Stimulated activated CD4-positive, alpha-beta T cell treated with anti-CD3 and anti-CD28 coated beads, Interleukin-1b, Interleukin-23, amount 100 ng/mL, for 4 hours (primary cell): ENCODE measurements at places on chromosomes 11 and 22.

- no peak for DNase-seq
Measured at GRCh38 chr11:95559899-95560298, 229.7 kb downstream of the FAM76B start.

DNA sequence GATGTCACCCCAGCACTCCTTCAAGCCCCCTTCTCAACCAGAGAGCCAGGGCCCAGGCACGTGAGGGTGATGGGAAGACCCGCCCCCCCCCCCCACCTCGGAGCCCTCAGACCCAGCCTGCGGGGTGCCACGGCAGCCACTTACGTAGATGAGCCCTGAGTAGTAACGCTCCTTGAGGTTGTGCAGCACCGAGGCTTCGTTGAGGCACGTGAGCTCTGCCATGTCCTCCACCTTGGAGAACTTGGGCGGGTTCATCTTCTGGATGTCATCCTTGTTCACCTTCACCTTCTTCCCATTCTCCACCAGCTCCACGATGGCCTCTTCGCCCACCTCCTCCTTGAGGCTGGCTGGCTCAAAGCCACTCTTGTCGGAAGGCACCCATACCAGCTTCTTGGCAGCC is 39.0 kb downstream of the MYH9 start:
- no peak for DNase-seq

- DNase-seq, result no peak
Measured at GRCh38 chr11:125903711-125904659, at the start of gene DDX25. TSS of gene DDX25 (plus strand) at chr11:125904508. CDS start at chr11:125904518, 10 bp downstream.

DNA sequence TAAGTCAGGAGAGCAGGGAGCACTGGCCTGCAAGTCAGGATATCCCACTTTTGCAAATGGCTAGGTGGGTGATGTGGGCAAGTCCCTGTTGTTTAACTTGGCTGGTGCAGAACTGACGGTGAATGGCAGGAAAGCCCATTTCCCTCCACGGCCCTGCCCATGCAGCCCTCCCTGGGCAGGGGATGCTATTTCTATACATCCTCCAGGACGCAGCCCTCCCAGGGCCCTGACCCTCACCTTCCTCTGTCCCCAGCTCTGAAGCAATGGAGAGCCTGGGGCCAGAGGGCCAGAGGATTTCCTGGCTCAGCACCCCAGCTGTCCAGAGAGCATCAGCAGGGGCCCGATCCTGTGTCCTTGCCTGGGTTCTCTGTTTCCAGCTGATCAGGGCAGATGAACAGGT is 91.3 kb downstream of the TSPAN18 start:
- no peak for DNase-seq

GRCh38 chr11:1499261-1499890 is 12.8 kb upstream of the MOB2 start:
- no peak for DNase-seq

DNA sequence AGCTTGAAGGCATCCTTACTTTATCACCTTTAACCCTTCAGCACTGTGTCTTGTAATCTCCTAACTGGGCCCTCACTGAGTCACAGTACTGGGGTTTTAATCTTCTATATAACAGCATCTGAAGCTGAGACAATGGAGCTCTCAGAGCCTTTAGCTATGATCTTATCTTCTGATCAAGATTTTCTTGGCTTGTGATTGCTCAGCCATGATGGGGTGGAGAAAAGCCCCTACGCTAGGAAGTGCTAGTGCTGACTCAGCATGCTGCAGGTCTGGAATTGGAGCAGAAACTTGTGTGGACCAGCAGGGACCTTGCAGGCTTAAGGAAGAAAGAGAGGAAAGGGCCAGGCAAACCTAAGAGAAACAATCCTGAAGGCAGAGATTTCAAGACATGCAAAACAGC is 71.7 kb upstream of the EED start:
- DNase-seq, result no peak

DNA sequence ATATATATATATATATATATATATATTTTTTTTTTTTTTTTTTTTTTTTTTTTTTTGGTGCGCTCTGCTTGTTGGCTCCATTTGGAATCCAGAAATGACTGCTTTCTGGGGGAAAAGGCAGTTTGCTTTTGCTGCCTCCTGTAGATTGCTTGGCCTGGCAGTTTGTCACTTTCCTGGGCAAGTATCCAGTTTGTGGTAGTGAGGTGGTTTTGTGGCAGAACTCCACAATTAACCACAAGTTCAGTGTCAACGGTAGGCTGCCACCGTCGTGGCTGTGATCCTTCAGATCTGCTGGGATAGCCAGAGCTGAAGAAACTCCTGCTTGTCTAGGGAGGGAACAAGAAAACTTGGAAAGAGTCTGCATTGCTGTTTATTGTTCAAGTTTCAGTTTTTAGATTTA is 5.0 kb upstream of the PDE3B start:
- DNase-seq, result no peak

DNA sequence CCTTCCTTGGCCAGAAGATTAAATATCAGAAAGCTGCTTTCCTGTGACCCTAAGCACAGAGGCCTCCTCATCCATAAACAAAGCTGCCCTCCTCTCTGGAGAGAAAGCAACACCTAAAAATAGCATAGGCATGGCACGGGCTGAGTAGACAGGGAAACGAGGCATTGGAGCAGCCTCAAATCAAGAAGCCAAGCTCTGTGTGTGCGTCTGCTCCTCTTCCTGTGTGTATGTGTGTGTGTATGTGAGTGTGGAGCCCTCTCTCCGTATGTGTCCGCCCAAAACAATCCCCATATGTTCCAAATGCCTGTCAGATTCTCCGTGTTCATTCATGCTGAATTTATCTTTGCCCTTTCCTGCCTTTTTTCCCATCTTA is 24.0 kb downstream of the KCNJ5 start:
- DNase-seq, result no peak

- no peak for DNase-seq
Measured at GRCh38 chr22:32486656-32487390, 12.2 kb downstream of the FBXO7 start.

DNA sequence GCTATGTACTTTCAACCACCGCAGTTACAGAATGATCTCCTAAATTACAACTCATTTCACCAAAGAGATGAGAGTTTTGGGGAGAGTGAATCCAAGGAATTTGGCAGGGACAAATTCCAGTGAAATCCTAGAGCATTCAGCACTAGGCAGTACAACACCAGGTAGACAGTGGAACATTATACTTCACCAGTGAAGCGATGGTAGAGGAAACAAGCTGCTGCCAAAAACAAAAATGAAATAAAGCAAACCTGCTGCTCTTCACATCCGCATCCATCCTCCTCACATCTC is 16.9 kb downstream of the SMCO4 start:
- no peak for DNase-seq

- DNase-seq, result no peak
Measured at GRCh38 chr11:74647404-74647803, 55.0 kb downstream of the POLD3 start.
